ENCODE measurements at places on chromosomes 4 and X.

DNA sequence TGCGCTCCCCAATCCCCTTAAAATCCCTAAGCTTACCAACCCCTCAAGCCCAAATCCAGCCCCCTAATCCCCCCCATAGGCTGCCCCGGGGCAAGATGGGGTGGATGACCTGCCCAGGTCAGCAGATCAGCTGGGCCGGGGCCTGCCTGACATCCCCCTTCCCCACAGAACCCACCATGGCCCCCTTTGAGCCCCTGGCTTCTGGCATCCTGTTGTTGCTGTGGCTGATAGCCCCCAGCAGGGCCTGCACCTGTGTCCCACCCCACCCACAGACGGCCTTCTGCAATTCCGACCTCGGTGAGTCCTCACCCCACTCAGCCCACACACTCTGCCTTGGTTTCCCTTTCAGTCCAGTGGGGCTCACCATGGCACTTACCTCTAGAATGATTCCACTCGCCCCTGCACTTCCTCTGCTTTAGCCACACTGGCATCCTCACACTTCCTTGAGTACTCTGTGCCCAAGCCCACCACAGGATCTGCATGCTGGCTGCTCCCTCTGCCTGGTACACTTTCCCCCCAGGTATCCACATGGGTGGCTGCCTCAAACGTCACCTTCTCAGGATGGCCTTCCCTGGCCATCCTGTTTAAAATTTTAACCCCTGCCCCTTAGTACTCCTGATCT is 1.1 kb downstream of the TIMP1 start:
- DNase-seq, result no peak

- DNase-seq, result no peak
Measured at GRCh38 chrX:139905743-139906142, 27.1 kb downstream of the ATP11C start.

GRCh38 chr4:15918484-15919129 is 19.9 kb downstream of the FGFBP1 start:
- DNase-seq, result no peak

DNA sequence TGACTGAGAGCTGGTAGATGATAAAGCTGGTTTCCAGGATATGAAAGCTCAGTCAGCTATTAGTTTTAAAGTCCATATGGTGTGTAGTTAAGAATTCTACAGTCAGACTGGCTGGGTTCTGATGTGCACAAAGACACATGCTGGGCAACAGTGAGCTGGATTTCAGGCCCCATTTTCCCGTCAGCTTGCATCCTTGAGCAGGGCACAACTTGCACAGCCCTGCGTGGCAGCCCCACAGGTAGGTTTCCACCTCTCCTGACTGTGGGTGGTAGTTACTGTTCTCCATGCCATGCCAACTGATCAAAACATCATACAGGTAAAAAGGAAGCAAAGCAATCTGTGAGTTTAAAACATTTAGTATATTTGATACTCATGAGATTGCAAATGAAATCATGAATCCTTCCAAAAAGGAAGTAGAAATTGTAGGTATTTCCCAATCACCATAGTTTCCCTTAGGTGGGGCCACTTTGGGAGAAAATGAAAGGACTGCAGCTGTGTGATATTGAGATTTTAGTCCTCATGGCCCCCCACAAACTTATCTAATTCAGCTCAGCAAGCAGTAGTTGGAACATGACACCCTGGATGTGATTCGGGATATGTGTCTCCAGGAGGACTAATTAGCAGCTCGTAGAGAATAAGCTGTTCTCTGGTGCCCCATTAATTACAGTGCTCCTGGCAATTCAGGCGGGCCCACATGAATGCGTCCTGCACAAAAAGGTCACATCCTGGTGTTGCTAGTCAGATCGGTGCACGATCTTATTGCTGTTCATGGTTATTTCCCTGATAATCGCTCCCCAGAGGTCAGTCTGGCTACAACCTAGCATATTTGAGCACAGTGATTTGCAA is 42.4 kb upstream of the NOCT start:
- DNase-seq, result no peak

- DNase-seq, result peak; percentile 43
Measured at GRCh38 chrX:12901486-12901885, 4.9 kb upstream of the TLR8 start.

GRCh38 chr4:91114386-91114785 is 987.2 kb downstream of the CCSER1 start:
- DNase-seq, result no peak

- DNase-seq, result no peak
Measured at GRCh38 chr4:144967161-144967560, 130.8 kb downstream of the ANAPC10 start.

DNA sequence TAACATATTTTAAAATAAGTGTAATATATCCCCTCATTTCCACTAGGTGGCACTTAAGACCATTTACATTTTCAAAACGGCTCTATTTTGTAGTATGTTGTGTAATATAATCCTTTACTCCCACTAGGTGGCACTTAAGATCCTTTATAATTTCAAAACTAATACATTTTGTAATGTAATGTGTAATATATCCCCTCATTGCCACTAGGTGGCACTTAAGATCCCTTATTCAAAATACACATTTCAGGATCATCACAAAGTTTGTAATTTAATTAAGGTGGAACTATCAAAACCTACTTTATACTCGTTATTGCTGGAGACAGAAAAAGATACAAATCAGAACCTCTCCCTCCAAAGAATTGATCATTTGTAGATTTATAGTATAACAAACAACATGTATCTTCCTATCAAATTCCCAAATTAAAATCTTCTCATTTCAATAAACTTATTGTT is 132.5 kb downstream of the ARHGAP6 start:
- no peak for DNase-seq

DNA sequence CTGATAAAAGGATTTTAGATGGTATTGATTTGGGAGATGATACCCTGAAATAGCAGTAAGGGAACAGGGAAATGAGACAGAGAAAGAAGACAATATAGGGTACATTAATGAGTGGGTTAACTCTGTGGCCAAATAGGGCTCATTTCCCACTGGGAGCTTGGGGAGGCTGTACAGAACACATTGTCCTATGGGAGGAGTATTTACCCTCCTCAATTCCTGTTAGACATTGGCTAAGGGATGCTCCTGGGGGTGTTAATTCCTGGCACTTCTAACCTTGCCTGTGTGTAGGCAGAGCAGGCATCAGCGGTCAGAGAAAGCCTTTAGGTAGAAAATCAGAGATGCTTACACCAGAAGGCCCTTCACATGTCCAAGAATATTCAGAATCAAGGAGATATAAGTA is 49.0 kb downstream of the ARHGEF38 start:
- DNase-seq, result no peak

- no peak for DNase-seq
Measured at GRCh38 chrX:9619581-9619980, 146.1 kb downstream of the GPR143 start.

DNA sequence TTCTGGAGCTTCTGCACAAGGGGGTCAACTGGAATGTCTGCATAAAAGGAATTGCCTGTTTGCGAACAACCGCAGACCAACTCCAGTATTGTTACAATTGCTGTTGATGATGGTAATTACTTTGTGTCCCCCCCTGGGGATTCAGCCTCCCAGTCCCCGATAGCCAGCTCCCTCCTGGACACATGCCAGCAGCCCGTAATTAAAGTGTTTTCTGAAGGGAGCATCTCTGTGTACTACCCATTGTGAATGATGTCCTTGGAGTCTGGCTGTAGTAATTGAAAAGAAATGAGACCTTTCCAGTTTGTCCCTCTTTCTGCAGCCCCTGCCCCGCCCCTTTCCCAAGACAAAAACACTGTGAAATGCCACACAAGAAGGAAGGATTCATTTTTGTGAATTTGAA is 377.1 kb upstream of the LCORL start:
- DNase-seq, result no peak

- no peak for DNase-seq
Measured at GRCh38 chrX:43976205-43976604, 3.0 kb upstream of the NDP start.

DNA sequence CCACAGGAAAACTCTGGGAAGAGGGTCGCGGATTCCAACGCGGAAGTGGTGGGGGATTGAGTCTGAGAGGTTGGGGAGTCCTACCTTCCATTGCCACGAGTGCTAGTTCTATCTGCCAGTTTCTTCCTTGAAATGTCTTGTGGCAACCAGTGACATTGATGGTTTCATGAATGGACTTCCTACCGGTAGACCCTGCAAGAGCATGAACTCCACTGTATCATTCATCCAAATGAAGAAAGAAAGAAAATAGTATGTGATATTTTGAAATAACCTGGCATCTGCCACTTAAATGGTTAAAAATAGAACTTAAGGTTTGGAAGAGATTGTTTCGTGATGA is 1.1 kb upstream of the SLC10A7 start:
- DNase-seq, result no peak

DNA sequence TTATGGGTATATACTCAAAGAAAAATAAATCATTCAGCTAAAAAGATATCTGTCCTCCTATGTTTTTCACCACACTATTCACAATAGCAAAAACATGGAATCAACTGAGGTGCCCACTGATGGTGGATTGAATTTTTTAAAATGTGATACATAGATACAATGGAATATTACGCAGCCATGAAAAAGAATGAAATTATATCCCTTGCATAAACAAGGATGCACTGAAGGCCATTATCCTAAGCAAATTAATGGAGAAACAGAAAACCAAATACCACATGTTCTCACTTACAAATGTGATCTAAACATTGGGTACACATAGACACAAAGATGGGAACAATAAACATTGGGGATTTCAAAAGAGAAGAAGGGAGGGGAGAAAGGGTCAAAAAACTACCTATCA is 964.2 kb upstream of the IGFBP7 start:
- DNase-seq, result no peak

DNA sequence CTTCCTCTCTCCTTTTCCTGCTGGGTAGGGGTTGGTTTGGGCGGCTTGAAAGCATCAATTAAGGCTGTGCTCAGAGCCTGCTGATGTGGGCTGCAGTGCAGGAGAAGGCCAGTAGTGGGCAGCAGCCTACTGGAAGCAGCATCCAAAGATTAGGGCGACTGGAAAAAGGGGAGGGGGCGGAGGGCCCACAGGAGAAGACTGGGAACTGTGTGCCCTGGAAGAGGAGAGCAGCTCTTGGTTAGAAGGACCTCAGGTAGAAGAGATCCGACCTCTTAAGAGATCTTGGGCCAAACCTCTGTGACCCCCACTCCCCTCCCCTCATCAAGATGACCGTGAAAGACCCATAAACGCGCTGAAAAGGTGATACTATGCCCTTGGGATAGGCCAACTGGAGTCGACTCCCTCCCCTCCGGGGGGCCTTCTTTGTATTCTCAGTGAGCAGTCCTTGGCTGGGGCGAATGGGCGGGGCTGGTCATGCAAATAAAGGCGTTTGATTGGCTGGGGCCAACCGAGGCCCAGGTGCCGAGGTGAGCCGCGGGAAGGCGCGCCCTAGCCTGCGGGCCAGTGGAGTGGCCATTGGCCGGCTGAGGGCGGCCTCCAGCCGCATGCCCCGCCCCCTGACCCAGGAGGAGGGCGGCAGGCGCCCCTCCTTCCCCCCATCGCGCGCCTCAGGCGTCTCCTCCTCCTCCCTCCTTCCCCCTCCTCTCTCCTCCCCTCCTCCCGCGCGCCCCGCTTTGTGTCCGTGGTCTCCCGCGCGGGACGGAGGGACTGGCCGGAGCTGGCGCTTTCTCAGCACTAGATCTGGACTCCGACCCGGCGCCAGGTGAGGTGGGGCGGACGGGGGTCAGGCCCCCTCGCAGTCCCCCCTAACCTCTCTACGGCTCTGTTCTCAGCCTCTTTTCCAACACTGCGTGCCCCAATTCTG is 10.1 kb downstream of the DLG3 start:
- no peak for DNase-seq

GRCh38 chrX:142671036-142671435 is 354.7 kb upstream of the SPANXN4 start:
- no peak for DNase-seq

- no peak for DNase-seq
Measured at GRCh38 chr4:25013756-25014661, 16.7 kb downstream of the LGI2 start.

- peak; percentile 20 for DNase-seq
Measured at GRCh38 chr4:972651-973424, 531 bp downstream of the DGKQ start.

Measured in stimulated activated CD4-positive, alpha-beta T cell treated with anti-CD3 and anti-CD28 coated beads, Interleukin-1b, Interleukin-23, amount 100 ng/mL, for 1 hour (primary cell).